ENCODE measurements at places on chromosomes 1 and 21.

DNA sequence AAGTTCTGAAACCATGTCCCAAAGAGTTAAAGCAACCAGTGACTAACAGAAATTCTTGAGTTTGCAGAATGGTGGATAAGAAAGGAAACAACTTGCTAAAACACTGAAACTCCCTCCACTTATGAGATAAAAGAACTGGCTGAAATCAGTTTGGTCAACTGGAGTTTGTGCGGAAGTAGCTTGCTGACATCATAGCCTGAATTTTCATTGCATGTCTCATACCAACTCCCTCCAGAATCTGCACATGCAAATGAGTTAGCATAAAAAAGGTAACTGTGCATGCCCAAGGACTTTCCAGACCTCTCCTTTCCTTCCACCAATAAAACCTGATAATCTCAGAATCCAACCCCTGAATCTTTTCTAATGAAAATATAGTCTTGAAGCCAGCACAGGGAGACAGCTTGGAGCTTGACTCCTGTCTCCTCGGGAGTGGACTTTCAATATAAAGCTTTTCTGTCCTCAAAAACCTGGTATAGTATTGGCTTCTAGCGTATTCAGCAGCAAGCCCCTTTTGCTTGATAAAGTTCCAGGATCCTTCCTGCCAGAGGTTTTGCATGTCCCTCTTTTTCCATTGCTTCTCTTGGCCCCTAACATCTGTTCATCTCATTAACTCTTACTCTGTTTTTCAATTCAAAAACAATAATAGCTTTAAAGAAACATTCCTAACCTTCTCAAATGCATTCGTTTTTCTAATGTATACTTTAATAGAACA, 785.8 kb upstream of the ADGRL4 start:
- DNase-seq, result no peak

GRCh38 chr1:108208724-108209446, 8.7 kb upstream of the SLC25A24 start:
- no peak for DNase-seq

DNA sequence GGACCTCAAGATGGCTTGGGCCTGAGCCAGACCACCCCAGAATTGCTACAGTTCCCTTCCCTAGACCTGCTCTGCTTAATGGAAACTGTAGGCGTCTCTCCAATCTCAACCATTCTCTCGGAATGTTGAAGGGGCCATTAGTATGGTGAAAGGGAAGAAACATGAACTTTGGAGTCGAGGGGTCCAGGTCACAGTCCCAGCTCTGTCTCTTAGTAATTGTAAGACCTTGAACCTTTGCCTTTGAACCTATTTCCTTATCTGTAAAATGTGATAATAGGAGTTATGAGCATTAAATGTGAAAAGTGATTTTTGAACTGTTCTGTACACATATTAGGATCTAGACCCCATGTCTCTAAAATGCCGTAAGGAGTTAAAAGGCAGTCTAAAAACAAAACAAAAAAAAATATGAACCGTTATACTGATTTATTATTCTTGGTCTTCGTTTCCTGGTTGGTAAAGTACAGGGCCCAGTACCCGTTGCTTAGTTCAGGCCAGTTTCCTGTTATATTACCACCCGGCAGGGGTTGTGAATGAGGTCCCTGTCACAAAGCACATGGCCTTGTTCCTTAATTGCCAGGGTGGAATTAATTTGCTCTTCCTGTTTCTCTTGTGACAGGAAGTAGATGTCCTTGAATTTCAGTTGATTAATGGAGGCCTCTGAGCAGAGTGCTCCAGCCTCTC, 42.3 kb downstream of the TCEANC2 start:
- DNase-seq, result no peak

DNA sequence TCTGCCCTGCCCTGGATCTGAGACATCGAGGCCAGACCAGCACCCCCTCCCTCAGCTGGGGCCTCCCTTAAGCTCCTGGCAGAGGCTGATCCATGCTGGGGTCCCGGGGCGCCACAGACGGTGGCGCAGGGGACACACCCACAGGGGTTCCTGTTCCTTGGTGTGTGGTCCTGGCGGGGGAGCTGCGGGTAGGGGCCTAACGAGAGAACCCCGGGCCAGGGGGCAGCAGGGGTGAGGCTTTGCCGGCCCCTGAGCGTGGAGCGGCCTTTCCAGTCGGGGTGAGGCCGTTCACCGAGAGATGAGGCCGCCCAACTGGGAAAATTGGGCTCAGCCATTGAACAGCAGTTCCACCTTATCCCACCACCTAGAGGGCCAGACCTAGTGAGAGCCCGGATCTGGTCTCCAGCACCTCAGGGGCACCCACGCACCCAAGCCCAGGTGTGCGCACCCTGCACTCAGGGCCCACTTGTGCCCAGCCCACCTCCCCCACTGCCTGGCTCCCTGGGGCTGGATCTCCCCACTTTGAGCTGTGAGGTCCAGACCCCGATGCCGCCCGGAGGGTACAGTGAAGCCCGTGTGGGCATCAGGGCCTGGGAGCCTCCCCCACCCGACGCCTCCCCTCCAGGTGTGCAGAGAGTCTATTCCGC, 45.5 kb upstream of the CCDC27 start:
- DNase-seq, result no peak

DNA sequence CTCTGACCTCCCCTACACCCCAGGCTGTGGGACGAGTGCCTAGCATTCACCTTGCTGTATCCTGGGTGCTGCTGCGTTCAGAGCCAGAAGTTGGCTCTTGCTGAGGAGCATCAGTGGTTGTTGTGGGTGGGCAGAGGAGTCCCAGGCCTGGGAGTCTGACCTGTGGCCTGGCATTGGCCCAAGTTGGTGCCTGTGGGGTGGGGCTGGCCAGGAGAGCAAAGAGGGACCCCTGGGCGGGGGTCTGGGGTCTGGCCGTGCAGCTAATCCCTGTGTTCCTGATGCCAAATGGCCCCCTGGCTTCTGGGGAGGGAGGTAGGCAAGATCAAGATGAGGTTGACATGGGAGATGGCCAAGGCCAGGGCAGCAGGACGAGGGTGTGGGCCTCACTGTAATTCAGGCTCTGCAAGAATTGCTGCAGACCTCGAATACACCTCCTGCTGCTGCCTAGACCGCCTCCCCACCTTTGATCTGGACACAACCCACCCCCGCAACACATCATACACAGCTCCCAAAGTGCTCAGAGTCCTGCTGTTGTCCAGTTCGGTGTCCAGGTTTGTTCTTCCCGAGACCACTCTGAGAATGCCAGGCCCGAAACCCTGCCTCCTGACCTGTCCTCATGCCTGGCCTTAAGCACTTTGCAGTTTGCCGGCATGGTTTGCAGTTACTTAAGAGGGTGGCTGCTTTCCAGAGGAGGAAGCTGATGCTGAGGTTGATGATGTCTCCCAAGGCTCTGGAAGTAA, 28.7 kb downstream of the CDK18 start:
- no peak for DNase-seq

DNA sequence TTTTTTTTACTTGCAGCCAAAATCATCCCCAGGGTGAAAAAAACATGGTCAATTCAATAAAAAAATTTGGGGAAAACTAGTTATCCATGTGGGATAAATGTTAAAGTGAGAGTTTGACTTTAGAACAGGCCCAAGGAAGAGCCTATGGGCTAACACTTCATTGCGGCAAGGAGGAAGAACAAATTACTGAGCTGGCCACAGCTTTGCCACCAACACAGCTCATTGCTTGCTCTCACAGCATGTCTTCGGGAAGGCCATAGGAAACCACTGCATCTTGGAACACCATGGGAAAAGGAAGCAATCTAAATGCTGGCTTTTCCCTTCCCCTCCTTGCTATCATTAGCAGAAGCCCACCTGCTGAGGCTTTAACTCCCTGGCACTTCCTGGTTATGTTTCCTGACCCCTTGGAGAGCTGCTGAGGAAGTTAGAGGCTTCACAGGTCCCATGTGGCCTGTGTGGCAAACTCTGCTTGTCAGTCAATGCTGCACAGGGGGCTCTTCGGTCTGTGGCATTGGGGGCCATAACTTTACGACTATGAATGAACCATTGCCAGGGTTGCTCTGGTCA, 86.0 kb downstream of the SLC25A24 start:
- no peak for DNase-seq

- DNase-seq, result no peak
Observed at GRCh38 chr1:157585984-157586383, 11.9 kb downstream of the FCRL4 start.

DNA sequence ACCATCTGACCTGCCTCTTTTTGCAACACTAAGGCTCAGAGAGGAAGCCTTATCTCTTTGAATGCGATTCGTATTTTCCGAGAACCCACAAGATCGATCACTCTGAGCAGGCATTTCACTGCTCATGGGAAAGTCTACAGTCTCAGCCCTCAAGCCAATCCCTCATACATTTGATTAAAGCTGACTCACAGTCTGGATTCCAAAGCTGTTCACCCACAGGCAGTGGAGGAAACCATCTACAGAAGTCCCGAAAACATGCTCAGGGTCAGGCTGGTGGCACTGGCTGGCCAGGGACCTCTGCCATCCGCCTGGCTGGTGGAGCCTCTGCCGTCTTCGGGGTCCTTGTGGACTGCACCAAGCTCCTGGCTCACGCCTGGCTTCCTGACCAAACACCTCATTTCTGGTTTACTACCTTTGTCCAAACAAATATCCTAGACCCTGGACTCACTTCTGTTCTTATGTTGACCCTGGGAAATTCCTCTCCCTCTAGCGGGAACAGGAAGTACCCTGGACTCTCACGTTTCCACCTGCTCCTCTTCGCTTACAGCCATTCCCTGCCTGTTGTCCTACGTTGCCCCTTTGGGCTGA, 650.0 kb downstream of the SMYD3 start:
- DNase-seq, result no peak

- no peak for DNase-seq
Observed at GRCh38 chr1:36822648-36823047, 211.7 kb downstream of the GRIK3 start.

DNA sequence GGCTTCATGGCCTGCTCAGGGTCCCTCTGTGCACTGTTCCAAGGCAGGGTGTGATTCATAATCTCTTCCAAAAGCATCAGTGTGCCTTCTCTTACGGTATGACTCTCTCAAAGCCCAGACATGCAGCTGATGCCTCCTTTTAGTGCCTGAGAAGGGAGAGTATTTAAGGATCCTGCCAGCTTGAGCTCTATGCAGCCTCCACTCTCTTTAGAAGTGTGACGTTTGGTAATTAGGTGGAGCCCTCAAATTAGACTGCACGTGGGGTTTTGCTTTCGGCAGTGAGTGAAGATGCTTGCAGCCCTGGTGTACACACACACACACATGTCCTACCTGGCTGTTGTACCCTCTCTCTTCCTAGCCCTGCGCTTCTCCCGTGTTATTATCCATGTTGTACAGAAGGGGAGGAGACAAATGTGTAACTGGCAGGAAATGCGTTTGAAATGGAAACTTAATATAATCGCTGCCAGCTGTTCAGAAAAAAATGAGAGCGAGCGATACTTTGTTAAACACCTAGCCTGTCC, 2.6 kb upstream of the C1orf174 start:
- no peak for DNase-seq

DNA sequence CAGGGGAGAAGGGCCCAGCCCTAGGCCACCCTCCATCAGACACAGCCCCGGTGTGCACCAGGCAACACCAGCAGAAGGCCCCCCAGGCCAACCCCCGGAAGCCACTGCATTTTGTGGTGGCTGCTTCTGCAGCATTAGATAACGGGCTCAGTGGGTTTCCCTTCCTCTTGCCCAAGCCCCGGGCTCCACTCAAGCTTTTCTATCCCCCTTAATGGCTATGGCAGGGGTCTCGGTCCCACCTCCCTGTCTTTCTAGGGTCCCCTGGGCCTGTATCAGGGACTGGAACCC, 18.9 kb downstream of the C1orf174 start:
- DNase-seq, result no peak

- DNase-seq, result no peak
Observed at GRCh38 chr1:199685369-199685768, 342.1 kb upstream of the NR5A2 start.

- DNase-seq, result no peak
Observed at GRCh38 chr1:60036856-60037460, 36.6 kb downstream of the C1orf87 start.

DNA sequence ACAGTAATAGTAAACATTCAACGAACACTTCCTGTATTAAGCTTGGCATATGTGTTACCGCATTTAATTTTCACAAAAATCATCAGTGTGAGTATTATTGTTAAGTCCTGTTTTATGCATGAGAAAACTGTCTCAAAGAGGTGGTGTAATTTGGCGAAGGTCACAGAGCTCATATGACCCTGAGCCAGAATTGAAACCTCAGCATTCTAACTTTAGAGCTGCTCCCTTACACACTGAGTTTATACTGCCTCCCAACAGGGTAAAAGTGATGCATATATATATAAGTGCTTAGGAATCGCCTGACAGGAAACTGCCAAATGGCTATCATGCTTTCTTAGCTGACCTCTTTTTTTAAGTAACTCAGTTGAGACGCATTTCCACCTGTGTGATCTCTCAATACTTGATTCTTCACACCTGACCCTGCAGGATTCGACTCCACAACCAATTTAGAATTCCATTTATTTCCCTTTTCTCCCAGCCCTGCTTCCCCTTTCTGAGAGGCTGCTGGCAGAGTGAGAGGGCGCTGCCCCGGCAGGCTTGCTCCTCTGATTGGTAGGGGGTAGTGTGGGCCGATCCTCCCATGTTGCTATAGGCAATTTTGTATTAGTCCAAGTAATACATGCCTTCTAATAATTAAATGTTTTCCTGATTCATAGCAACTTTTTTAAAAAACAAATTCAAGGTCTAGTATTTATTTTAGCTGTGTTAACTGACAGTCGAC, 40.5 kb downstream of the ZBTB40 start:
- DNase-seq, result no peak

- no peak for DNase-seq
Observed at GRCh38 chr1:77250126-77250525, 30.9 kb upstream of the PIGK start.

DNA sequence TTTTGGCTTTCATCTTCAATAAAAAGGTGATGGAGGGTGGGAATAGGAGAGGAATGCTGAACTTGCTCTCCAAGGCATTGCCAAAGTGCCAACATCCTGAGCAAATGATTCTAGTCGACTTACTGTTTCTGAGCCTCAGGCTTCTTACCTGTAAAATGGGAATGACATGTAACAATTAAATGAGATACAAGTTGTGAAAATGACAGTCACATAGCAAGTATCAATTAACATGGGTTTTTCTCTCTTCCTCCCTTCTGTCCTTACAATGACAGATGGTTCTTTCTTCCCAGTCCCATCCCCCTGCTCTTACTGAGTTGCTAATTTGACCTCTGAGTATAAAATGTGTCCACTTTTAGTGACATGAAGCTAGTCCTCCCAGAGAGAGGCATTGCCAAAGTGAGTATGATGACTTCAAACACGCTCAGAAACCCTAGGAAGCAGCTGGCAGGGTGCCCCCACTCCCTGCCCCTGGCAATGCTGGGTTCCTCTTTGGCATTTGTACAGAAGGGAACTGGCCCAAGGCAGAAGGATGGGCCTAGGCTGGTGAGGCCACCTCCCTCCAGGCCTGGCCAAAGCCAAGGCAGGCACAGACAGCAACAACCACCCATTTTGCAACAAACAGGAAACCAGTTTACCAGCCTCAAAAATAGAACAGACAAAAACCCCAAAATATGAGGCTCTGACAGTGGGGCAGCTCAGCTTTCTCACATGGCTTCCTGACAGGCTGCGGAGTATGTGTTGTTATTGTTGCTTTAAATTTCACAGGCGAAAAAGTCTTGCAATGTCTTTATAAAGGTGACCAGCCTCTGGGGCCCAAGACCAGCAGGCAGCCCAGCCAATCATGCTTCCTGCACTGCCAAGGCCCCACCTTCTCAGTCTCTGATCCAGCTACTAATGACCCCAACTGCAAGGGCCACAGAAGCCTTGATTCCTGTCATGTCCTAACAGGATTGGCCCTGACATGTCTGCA, 115.9 kb downstream of the HIVEP3 start:
- peak; percentile 14 for DNase-seq
